ENCODE measurements at places on chromosomes 6 and 20. TPM values are rescaled to one million over a fixed set of nuclear protein-coding genes. Genes with fewer than 3 reads are reported as not detected.

DNA sequence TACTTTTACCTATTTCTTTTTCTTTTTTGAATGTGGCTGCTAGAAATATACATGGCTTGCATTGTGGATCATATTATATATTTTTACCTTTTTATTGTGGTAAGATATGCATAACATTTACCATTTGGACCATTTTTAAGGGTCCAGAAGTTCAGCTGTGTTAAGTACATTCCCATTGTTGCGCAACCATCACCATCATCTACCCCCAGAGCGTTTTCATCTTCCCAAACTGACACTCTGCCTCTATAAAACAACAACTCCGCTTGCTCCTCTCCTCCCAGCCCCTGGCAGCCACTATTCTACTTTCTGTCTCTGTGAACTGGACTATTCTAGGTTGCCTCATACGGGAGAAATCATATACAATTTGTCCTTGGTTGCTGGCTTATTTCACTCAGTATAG, 28.2 kb upstream of the CCN5 start:
- H3K4me1 ChIP-seq: peaks cover 20% of the 10 kb centered on the region
- H3K4me3 ChIP-seq: no peak overlapping the region
- no peak for DNase-seq
- no peaks in the 10 kb centered on the region for H3K36me3 ChIP-seq
- H3K27me3 ChIP-seq: no peaks in the 10 kb centered on the region
- H3K27ac ChIP-seq: no peak overlapping the region

GRCh38 chr6:104642871-104643270, 216.8 kb downstream of the HACE1 start:
- no peak overlapping the region for H3K4me3 ChIP-seq
- no peaks in the 10 kb centered on the region for H3K27me3 ChIP-seq
- no peak overlapping the region for H3K27ac ChIP-seq
- no peaks in the 10 kb centered on the region for H3K4me1 ChIP-seq
- H3K36me3 ChIP-seq: no peaks in the 10 kb centered on the region

DNA sequence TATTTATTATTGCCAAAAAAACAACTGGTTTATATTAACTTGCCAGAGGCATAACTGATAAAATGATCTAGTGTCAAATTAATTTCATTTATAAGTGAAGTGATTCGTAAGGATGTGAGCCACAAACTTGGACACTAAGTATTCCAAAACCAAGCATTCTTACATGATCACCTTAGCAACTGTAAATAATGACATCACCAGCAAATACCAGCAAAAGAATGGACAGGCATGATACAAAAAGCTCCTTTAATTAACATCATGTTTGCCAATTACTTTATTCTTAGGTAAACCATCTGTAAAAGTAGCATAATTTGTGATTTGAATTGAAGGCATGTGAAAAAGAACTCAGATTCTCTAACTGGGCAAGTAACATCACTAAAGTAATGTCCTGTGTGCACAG, 17.2 kb upstream of the FNDC1 start:
- no peaks in the 10 kb centered on the region for H3K36me3 ChIP-seq

GRCh38 chr20:46307139-46307998, 929 bp downstream of the CDH22 start:
- DNase-seq: peak; percentile 81
- peaks cover 92% of the 10 kb centered on the region for H3K27me3 ChIP-seq
- H3K36me3 ChIP-seq: no peaks in the 10 kb centered on the region

DNA sequence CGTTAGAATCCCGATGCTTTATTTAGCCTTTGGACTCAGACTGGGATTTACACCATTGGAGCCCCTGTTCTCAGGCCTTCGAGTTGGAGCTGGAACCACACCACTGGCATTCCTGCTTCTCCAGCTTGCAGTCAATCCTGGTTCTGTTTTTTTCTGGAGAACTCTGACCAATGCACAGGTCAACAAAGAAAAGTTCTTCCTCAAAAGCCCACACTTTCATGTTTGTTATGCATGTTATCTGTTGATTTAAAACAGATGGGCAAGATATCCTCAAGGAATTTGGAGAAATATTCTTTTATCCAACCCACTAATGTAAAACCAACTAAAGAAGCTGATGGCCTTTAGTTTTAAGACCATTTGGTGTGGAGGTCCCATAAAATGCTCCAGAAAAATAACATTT, 205.7 kb downstream of the ANKRD60 start:
- H3K27me3 ChIP-seq: peaks cover 15% of the 10 kb centered on the region
- H3K4me1 ChIP-seq: peaks cover 11% of the 10 kb centered on the region
- H3K27ac ChIP-seq: no peak overlapping the region
- no peaks in the 10 kb centered on the region for H3K36me3 ChIP-seq

- no peaks in the 10 kb centered on the region for H3K27me3 ChIP-seq
- H3K27ac ChIP-seq: no peak overlapping the region
- H3K4me1 ChIP-seq: no peaks in the 10 kb centered on the region
- no peak for DNase-seq
- no peaks in the 10 kb centered on the region for H3K36me3 ChIP-seq
These were observed 2.1 kb upstream of the SPDEF start for GRCh38 chr6:34558172-34558714.

DNA sequence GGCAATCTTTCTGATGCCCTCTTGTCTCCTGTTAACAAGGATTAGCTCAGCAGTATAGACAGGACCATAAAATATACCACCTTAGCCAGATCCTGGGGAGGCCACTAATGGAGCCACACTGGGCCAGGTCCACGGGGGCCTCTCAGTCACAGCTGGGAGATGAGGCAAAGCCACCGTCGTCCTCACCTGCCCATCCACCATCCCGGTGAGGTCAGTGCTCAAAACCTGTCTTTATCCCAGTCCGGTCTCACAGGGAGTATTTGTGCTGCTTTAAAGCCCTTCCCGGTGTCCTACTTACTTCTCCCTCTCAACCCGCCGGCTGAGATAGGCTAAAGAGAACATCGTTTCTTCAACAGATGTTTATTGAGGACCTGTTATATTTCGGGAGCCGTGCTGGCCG, 104.3 kb downstream of the EDN3 start:
- H3K27ac ChIP-seq: no peak overlapping the region
- peaks cover 18% of the 10 kb centered on the region for H3K27me3 ChIP-seq
- H3K36me3 ChIP-seq: no peaks in the 10 kb centered on the region
- no peaks in the 10 kb centered on the region for H3K4me1 ChIP-seq
- no peak for DNase-seq
- no peak overlapping the region for H3K4me3 ChIP-seq

GPLD1 gene
- 1.1 TPM for total RNA-seq

CCR6 gene
- not detected for total RNA-seq

THEMIS gene
- total RNA-seq: 0.17 TPM
